ENCODE measurements at places on chromosomes 16 and 17.

- DNase-seq: no peak
These were observed 112.6 kb downstream of the SHISA6 start for GRCh38 chr17:11353601-11354000.

- no peak for DNase-seq
These were observed 8.5 kb downstream of the MPG start for GRCh38 chr16:86483-86952.

GRCh38 chr16:82108774-82109173, 61.2 kb downstream of the MPHOSPH6 start:
- no peak for DNase-seq

DNA sequence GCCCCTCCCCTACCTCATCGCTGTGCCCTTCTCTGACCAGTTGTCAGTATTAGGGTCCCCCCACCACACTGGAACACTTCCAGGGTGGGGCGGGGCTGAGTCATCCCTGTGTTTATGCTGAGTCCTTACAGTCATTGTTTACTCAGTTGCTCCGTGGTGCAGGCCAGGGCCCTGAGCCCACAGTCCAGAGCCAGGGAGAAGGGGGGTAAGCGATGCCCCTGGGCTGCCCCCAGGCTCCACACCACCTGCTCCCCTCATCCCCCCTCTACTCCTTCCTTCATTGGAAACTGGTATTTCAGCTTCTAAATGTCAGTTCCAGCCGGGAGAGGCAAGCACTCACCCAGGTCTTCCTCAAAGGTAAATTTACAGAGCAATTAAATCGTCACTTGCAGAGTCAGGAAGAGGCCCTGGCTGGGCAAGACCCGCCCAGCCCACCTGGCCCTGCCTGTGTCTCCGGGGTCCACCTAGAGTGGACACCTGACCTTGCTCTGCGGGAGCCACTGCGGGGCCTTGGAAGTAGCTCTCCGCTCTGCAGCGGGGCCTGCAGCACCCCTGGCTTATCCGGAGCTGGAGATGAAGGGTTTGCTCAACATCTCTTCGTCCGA, 4.8 kb downstream of the ATP2A3 start:
- peak; percentile 27 for DNase-seq

- DNase-seq: no peak
These were observed 14.9 kb downstream of the FOXK2 start for GRCh38 chr17:82534401-82534812.
